ELF-1 (cell line): ENCODE measurements at places on chromosomes 16 and 17.
A peak's percentile ranks its signal among the peaks of the same experiment; 100 is the strongest.

GRCh38 chr17:2297023-2297422 is 6.6 kb downstream of the SMG6 start:
- DNase-seq, result no peak

- no peak for DNase-seq
Observed at GRCh38 chr17:78534492-78535272, 42.5 kb downstream of the DNAH17 start.

DNA sequence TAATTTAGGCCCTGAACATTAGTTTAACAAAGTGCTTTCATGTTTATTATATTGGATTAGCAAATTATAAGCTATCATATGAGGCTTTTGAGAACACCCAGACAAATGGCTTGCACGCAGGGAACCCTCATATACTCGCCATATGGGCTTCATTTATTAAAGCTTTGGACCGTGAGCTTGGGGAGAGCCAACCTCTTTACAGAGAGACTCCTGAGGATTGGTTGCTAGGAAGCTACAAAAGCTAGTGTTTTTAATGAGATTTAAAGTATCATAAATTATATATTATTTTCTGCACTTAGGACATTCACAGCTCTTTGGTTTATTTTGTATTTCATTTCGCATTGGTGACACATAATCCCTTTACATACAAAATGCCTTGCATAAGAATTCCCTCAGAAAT is 193.8 kb upstream of the TOX3 start:
- no peak for DNase-seq

DNA sequence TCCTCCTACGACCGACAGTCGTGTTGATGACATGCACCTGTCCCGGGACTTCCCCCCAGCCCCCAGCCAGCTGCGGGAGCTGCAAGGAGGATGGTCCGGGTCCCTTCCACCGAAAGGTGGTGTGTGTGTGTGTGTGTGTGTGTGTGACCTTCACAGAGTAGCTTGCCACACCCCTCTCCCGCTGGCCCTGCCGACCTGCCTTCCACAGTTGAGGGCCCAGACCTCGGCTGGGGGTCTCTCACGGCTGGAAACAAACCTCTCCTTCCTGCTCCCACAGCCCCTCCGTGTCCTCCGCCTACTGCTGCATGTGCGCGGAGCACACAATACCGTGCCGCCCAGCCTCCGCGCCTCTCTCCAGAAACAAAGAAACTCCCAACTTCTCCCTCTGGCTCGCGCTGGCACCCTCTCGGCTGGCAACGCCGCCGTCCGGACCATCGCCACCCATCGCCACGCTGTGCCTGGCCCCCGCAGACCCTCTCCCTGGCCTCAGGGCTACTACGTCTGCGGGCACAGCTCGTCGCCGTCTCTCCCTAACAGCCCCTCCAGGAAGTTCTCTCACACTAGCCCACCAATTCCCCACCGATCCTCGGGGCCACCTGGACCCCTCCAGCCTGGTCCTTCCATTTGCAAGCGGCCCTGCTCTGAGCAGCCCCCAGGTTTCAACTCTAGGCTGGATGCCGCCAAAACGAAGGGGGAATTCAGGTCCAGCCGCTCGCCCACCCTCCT is 81.2 kb downstream of the TIMM22 start:
- peak; percentile 47 for DNase-seq

- DNase-seq, result peak; percentile 6
Observed at GRCh38 chr16:49250689-49251088, 30.9 kb downstream of the CBLN1 start.

DNA sequence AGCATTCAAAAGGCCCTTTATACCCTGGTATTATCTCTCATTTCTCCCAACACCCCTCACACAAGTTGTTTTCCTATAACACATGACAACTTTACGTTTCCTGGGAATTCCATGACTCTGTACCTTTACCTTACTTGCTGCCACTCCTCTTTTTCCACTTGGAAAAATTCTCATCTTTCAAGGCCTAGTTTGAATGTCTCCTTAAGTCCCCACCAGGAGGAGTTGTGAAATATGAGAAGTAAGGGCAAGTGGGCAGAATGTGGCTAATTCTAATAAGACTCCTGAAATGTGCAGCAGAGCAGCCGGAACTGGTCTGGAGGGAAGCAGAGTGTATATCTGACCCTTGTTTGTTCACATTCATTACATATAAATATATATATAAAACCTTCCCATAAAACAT is 39.7 kb downstream of the BRCA1 start:
- DNase-seq, result no peak

DNA sequence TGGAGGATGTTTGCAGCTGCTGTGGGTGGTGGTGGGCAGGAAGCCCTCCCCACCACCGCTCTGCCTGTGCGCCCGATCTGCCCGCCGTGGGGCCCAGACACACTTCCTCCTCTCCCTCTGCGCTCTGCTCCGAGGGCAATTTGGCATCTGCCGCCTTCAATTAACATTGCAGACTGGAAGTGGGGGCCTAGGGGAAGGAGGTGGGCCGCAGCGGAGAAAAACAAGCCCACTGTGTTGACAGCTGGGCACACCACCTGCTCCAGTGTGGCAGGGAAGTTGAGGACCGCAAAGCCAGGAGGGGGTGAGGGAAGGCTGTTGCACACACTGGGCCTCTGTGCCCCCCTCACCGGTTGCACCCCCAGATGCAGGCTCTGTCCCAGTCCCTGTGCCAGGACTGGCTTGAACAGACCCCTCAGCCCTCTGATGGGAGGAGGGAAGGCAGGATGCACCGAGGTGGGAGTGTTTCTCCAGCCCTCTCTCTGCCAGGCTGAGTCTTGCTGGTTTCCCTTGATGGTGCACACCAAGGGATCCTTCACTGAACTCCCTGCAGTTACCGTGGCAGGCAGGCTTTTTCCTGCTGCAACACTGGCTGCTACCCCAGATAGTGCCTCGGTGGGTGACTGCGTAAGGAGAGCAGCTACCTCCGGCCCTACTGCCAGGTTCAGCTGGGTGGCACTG is 72.8 kb upstream of the MED9 start:
- DNase-seq, result no peak

DNA sequence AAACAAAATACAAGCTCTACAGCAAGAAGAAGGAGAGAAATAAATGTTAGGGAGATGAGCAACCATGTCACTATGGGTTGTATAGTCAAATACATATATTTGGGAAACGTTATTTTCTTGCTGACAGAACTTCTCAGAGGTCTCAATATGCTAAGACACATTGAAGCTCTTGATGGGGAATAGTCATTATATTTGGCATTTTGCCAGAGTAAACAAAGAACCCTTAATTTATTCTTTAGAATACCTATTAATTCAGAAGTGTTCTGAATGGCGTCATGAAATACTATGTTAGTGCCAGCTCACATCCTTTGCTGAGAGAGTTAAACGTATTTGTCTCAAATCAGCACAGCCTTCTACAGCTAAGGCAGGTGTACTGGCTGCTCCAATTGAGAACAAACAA is 458.9 kb downstream of the CDH13 start:
- no peak for DNase-seq

GRCh38 chr16:1003391-1004347 is 22.1 kb downstream of the SOX8 start:
- no peak for DNase-seq

GRCh38 chr17:8080799-8081219 is 6.7 kb downstream of the ALOX12B start:
- DNase-seq, result no peak
